Left ventricle myocardium superior (tissue), 1 donor: ENCODE measurements at places on chromosomes 7 and 10. TPM values are rescaled to one million over a fixed set of nuclear protein-coding genes. Genes with fewer than 3 reads are reported as not detected.

Gene RPEL1
- total RNA-seq = not detected

GRCh38 chr10:14953424-14954000 lies 384 bp downstream of the DCLRE1C start:
- DNase-seq = peak; percentile 62

GRCh38 chr7:81499262-81500116 lies 270.4 kb downstream of the HGF start:
- DNase-seq = no peak

DNA sequence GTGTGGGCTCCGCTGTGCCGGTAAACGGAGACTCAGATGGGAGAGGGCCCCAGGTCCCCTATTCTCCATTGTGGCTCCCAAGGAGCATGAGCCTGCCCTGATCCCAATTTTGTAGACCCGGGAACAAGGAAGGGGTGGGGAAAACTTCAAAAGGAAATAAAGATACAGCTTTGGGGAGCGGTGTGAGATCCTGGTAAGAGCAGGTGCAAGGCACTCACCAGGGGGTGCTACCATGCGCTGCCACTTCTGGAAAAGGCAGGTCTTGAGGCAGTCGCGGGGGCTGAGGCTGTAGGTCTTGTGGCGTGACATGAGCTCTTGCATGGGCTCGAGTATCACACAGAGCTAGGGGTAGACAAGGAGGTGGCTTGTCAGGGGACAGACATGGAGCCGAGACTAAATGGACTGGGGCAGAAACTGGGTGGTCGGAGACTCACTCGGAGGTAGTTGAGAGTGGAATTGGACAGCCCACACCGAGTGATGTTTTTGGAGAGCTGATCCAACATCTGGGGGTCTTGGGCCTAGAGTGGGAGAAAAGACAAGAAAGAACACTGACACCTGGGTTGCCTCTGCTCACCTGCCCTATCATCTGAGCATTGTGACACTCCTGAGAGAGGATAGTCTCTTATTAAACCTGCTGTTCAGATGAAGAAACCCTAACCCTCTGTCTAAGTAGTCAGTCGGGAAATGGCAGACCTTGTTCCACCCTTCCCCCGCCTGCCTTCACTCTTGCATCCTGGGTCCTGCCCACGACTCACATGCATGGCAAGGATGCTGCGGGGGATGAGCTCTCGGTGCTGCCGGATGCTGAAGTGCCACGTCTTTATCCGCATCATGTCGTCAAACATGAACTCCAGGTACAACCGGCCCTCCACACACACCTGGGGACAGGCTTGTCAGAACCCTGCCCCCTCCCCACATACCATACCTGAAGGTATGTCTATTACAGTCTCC lies 10.7 kb downstream of the LDB1 start:
- no peak for DNase-seq

Gene NODAL
- total RNA-seq = not detected

- no peak for DNase-seq
Observed at GRCh38 chr7:130867581-130868136, 133.7 kb upstream of the KLF14 start.

DNA sequence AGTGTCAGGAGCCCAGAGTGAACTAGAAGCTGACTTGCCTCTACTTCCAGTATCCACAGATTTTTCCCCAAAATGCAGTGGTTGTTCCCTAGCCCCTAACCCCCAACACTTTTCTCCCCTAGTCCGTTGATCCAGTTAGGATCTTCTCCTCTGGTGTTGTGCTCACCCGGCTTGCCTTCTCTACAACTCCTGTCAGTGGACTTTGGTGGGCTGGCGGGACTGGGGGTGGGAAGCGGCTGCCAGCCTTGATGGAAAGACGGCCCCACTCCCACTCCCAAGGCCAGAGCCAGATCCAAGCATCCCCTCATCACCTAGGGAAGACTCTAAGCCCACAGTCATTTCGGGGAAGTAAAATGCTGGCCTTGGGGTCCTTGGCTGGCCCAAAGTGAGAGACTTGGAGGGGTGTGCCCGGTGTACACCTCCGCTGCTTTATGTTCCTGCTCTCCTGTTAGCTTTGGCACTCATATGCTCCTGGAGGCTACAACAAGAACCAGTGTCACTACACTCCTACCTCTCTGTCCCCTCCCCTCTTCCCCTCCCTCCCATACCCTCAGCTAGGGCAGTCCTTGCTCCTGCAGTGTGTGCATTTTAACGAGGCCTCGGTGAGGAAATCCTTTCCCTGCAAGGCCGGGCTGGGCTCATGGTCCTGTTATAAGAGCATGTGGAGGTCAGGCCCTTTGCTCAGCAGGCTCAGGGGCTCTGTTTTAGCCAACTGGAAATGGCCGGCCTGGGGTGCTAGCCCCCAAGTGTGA lies 930 bp upstream of the HOXA10 start:
- DNase-seq = no peak

- no peak for DNase-seq
Observed at GRCh38 chr7:93725954-93726353, 151.4 kb upstream of the CALCR start.

DNA sequence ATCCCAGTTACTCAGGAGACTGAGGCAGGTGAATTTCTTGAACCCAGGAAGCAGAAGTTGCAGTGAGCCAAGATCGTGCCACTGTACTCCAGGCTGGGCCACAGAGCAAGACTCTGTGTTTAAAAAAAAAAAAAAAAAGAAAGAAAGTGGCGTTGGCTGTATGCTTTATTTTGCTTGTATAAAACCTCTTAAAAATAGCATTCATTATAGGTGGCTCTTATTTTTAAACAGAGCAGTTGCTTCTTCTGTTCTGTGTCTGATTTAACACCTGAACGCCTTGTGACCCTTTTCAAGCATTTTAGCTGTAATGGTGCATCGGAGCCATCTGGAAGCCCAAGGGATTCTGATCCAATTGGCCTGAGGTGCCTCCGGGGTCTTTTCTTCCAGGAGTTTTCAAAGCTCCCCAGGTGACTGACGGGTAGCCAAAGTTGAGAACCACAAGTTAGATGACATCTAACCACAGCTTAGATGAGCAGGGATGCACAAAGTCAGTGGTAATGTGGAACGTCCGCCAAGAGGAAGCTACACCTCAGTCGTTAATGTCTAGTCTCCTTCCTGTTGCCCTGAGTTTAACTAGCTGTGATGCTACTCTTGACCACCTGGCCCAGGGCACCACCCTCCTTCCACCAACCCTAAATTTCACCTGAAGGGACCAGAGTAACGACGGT lies 274.6 kb upstream of the KLF6 start:
- DNase-seq = no peak
